ENCODE measurements at places on chromosomes 2 and 18.

GRCh38 chr2:53641290-53641689 lies 126.3 kb upstream of the CHAC2 start:
- no peak for DNase-seq

- no peak for DNase-seq
Observed at GRCh38 chr2:26170795-26171194, 2.1 kb upstream of the GAREM2 start.

- no peak for DNase-seq
Observed at GRCh38 chr2:10811517-10811916, 1.1 kb downstream of the PDIA6 start.

GRCh38 chr2:75506101-75506697 lies 54.5 kb downstream of the EVA1A start:
- DNase-seq: no peak

- no peak for DNase-seq
Observed at GRCh38 chr2:187150670-187151069, 297.4 kb downstream of the CALCRL start.

DNA sequence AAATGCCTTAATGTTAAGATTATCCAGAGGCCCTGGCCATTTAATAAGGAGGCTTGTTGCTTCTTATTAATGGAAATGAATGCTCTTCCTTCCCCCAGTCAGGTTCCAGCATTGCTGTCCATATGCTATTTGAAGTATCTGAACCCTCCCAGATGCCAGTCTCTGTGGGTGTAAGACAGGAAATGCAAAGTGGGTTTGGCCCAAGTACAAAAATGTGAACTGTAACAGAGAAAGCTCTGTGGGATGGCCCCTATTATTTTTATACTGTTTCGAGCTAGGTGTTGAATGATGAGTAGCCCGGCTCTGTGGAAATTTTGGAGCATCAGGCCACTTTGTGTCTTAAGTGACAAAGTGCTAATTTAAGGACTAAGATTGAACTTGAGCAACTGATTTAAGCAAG lies 141.0 kb downstream of the UXS1 start:
- no peak for DNase-seq

GRCh38 chr18:452816-453215 lies 47.7 kb downstream of the COLEC12 start:
- no peak for DNase-seq

- DNase-seq: no peak
Observed at GRCh38 chr2:96342085-96342484, 6.5 kb downstream of the NCAPH start.

- no peak for DNase-seq
Observed at GRCh38 chr18:61203151-61203550, 130.1 kb upstream of the CDH20 start.

DNA sequence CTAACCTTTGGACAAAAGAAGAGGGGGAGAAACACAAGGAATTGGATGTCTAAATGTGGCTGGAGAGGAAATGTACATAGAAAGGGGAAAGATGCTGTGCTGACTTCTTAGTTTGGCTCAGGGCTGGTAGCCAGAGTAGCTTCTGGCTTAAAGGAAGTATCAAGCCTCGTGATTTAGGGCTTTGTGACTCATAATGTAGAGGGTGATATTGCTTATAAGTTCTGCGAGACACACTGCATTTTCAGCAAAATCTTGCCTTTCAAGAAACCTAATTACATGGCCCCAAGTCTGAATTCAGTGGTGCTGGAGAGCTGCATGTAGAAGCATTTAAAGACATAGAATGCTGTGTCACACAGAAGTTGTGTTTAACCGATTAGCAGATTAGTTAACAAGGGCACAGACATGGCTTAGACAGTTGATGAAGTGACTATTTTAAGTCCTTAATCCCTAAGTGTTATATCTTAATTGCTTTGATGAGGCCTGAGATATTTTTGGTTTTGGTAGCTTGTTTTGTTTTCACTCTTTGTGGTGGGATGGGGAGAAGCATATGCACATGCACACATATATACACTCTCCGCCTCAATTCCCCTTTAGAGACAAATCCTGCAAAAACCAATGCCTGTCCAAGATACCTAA lies 66.4 kb downstream of the EPAS1 start:
- DNase-seq: no peak

DNA sequence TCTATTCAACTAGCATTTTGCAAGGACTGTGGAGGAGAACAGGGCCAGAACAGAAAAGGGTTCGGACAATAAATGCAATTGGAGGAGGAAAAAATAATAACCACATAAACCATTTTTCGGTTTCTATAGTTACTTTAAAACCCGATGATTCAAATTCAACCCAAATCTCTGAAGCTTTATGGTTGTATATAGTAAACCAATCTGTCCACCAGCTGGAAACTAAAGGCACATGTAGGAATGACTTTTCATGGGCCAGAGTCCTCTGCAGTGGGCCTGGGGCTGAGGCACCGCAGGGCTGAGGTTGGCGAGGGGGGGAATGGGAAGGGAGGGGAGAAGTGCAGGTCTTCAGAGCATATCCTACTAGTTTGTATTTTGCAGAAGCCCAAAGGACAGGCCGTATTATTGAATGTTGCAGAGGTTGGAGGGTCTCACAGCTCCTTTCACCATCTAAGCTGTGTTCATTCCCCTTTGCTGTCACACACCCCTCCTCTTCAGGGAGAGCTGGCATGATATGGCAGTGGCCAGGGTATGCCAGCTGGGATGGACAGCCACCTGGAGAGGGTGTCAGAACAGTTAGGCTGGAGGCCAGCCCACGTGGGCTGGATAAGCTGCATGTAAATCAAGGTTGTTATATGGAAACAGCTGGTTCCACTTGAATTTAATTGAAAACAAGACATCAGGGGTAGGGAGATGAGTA lies 267.1 kb downstream of the PRKCE start:
- no peak for DNase-seq

GRCh38 chr18:43661570-43661969 lies 384.3 kb upstream of the SYT4 start:
- DNase-seq: no peak

- no peak for DNase-seq
Observed at GRCh38 chr18:56945171-56946083, 201.5 kb upstream of the BOD1L2 start.

DNA sequence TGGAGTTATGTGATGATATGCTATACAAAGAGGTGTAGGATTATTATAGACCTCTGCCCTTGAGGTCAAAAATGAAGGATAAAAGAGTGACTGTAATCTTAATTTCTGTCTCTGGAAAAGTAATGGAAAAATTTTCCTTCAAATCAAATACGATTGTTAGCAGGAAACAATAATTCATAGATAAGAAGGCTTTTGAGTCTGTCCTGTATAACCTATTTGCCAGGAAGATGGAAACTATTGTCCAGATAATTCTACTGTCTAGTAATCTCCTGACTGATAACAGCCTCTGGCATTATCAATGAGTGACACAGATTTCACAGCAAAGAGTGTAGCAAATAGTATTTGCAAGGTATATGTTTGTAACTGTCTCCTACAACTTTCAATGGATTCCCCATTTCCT lies 307.8 kb downstream of the MTX2 start:
- DNase-seq: no peak

DNA sequence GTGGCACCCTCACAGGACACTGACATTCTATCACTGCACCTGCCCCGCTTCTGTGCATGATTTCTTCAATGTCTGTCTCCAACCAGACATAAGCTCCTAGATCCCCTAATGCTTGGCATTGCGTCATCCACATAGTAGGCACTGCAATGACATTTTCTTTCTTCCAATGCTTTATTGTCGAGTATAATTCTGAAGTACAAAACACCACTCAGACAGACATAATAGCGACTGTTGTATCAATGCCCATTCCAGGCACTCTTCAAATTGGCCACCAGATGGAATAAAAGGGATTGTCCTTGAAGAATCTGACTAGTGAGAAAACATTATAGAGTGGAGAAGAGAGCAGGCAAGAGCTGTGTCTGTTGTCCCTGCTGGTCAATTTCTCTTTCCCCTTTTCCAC lies 89.0 kb downstream of the LPIN1 start:
- no peak for DNase-seq

- DNase-seq: no peak
Observed at GRCh38 chr2:230582851-230583283, 129.8 kb upstream of the CAB39 start.

- DNase-seq: no peak
Observed at GRCh38 chr2:206739271-206739670, 21.1 kb upstream of the DYTN start.

GRCh38 chr2:103959174-103960128 lies 894.5 kb upstream of the POU3F3 start:
- DNase-seq: no peak

GRCh38 chr18:62399276-62399675 lies 74.2 kb downstream of the TNFRSF11A start:
- no peak for DNase-seq

DNA sequence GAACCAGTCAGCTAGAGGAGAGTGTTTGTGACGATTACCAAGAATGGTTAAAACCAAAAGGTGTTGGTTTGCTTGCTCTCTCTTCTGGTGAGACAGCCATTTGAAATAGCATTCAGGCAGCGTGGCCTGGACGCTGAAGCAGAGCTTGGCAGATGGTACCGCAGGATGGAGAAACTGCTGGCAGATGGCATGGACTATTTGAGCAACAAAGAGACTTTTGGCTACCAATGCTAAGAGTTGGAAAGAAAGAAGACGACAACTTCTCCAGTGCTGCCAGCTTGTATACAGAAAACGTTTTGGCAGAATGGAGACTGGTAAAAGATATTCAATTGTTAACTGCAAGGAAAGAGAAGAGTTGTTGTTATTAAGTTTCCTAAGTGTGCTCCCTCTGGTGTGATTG lies 315.0 kb downstream of the PARD3B start:
- DNase-seq: no peak

DNA sequence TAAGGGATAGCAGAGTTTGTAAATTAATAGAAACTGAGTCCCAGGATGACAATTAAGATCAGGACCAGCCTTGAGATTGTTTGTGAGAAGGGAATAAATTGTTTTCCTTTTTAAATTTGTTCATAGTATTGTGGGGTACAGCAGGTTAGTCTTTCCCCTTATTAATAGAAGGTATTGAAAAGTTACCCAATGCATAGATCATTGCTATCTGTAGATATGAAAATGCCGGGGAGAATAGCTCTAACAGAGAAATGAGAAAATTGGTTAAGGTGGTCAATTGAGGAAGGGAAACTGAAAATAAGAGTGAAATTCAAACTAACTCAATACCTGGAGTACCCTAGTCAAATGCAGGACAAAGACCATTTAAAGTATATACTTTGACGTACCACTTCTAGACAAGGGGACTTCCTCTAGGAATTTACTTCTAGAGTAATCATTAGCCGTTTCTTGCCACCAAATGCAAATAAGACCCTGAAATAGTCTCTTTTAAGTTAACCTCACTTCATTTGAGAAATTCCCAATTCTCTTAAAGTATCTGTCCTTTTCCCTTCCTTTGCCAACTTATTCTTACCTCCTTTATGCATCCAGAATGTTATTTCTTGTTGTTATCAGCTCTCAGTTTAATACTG lies 1224.4 kb upstream of the LRRTM1 start:
- DNase-seq: no peak

- DNase-seq: no peak
Observed at GRCh38 chr2:220764171-220764570, 807.9 kb downstream of the EPHA4 start.

- DNase-seq: no peak
Observed at GRCh38 chr18:22816266-22817176, 116.6 kb upstream of the RBBP8 start.

DNA sequence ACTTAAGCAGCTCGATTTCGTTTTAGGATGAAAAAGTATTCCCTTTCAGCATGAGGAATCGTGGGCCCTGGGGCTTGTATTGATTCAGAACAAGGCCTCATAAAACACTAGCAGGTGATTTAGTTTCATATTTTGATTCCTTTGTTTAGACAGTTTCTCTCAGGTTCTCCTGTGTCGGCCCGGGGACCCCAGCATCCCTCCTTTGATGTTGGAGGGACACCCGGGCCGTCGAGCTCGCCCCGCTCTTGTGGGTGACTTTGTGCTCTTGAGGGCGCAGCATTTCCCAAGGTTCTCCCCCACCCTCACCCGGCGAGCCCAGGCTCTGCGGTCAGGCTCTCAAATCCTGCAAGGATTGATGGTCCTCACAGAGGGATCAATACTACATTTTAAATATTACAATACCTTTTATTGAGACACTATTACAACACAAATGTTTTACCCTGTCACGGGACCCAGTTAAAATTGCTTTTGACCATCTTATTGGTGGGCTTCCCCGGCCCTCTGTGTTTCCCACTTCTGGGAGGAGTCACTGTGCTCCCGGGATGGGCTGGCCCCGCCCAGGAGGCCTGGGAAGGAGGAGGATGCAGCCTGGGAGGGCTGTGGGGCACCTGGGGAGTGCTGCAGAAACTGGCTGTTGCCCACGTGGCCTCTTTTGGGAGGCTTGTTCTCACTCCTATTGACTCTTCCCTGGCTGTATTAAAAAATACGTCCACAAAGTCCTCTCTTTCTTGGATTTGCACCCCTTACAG lies 222.6 kb downstream of the INSIG2 start:
- no peak for DNase-seq

DNA sequence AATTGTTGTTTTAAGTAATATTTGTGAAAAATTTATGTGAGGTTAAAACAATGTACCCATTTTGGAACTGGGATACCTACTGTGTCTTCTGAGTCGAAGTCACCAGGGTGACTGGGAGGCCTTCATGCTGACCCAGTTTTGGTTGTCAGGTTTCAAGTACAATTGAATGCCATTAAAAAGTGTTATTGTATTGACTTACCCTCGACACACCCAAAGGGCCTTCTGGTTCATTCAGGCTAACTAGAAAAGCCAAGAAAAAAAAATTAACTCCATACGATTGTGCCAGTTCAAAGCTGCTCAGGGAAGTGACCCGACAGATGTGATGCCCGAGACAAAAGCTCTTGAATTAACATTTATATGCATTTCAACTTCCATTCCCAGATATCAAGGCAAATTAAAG lies 190.0 kb downstream of the ST6GAL2 start:
- DNase-seq: no peak

DNA sequence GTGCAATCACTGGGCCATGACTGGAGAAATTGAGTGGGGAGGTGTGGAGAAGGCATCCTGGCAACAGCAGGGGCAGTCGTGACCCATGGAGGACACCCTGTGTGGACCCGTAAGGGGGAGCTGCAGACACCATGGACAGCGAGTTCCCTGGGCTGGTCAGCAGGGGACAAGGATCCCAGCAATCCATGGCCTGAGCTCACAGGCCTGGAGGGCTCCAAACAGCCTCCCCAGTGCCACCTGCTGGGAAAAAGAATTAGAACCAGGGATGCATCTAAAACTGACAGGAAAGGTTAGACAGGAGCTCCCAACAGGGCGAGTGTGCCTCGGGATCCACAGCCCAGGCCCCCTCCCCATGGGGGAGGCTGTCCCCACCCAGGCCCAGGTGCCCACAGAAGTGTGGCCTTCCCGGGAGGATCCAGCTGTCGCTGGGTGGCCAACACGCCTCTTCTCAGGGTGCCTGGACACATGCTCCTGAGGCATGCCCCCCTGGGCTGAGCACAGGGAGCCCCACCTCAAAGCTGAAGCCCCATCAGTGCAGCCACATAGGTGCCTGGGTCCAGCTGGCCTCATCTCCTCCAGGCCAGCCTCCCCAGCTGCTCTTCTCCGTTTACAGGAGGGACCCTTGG lies 20.5 kb upstream of the KIF1A start:
- no peak for DNase-seq

- DNase-seq: no peak
Observed at GRCh38 chr2:105409717-105410116, 10.9 kb upstream of the FHL2 start.

- DNase-seq: no peak
Observed at GRCh38 chr2:43727634-43728014, 46.2 kb upstream of the DYNC2LI1 start.

Data from cortex of kidney (tissue), 1 donor.